ENCODE measurements at places on chromosomes 3 and 15. TPM values are rescaled to one million over a fixed set of nuclear protein-coding genes. Genes with fewer than 3 reads are reported as not detected.

LRRC49 gene
- 7.3 TPM for total RNA-seq

PLA1A gene
- 13.1 TPM for total RNA-seq

BCHE gene
- total RNA-seq: 5.8 TPM

CHMP2B gene
- 41.4 TPM for total RNA-seq

DNA sequence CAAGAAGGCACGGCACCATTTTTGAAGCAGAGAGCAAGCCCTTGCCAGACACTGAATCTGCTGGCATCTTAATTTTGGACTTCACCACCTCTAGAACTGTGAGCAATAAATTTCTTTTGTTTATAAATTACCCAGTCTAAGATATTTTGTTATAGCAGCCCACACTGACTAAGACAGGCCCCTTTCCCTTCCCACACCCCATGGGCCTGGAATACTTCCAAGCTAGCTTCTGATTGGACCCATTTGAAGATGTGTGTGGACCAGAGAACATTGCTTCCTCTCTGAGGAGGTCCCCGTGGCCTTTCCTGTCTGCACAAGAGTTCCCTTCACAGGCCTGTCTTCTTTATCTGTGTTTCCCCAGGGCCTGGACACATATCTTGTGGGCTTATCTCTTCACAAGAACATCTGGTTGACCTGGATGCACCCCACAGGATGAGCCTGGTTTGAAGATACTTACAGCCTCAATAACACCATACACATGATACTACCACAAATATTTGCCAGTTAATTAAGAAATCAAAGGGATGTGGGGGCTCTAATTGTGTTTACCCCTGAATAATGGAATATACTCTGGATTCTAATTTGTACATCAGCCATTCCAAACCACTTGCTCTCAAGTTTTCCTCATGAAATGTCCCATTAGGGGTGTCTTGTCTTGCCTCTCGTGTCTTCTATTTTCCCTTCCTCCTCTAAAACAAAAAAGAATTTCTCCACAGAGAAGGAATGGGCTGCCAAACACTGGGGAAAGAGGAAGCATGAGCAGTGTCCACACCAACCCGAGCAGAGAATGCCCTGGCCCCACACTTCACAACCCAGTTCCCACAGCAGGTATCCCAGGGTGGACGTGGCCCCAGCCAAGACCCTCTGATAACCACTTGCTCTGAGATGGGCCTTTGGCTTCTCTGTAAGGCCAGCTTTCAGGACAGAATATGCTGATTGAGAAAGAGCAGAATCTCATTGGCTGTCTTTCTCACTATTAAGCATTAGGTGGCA, 42.5 kb downstream of the GLB1 start:
- peak overlapping the region; percentile 74 for H3K27ac ChIP-seq
- peaks cover 69% of the 10 kb centered on the region for H3K36me3 ChIP-seq
- no peak overlapping the region for H3K4me3 ChIP-seq

- no peaks in the 10 kb centered on the region for H3K27me3 ChIP-seq
- no peak overlapping the region for H3K27ac ChIP-seq
- no peaks in the 10 kb centered on the region for H3K36me3 ChIP-seq
- H3K4me1 ChIP-seq: no peaks in the 10 kb centered on the region
These were observed 23.8 kb upstream of the CDAN1 start for GRCh38 chr15:42760759-42761158.

DNA sequence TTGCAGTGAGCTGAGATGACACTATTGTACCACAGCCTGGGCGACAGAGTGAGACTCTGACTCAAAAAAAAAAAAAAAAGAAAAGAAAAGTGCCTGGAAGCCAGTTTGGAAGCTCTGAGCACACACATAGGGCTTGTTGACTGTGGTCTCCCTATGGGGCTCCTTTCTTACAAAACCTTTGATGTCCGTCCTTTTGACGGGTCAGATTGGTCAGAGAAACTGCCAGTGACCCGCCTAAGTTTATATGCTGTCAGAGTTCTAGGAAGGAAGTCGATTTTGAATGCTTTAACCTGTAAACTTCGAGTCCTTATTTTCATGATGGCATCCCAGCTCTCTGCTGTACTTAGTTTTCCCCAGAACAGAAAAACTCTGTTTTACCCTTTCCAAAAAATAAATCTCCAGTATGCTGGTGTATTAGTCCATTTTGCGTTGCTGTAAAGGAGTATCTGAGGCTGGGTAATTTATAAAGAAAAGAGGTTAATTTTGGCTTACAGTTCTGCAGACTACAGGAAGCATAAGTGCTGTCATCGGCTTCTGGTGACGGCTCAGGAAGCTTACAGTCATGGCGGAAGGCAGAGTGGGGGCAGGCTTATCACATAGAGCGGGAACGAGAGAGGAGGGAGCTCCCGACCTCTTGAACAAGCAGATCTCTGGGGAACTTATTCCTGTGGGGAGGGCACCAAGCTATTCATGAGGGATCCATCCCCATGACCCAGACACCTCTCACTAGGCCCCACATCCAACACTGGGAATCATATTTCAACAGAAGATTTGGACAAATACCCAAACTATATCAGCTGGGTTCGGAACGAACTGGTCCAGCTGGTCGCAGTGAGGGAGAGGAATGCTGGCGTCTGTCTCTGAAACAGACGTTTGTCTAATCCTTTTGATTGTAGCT, 72.3 kb downstream of the LMLN start:
- DNase-seq: no peak
- no peak overlapping the region for H3K4me3 ChIP-seq
- H3K36me3 ChIP-seq: no peaks in the 10 kb centered on the region

DNA sequence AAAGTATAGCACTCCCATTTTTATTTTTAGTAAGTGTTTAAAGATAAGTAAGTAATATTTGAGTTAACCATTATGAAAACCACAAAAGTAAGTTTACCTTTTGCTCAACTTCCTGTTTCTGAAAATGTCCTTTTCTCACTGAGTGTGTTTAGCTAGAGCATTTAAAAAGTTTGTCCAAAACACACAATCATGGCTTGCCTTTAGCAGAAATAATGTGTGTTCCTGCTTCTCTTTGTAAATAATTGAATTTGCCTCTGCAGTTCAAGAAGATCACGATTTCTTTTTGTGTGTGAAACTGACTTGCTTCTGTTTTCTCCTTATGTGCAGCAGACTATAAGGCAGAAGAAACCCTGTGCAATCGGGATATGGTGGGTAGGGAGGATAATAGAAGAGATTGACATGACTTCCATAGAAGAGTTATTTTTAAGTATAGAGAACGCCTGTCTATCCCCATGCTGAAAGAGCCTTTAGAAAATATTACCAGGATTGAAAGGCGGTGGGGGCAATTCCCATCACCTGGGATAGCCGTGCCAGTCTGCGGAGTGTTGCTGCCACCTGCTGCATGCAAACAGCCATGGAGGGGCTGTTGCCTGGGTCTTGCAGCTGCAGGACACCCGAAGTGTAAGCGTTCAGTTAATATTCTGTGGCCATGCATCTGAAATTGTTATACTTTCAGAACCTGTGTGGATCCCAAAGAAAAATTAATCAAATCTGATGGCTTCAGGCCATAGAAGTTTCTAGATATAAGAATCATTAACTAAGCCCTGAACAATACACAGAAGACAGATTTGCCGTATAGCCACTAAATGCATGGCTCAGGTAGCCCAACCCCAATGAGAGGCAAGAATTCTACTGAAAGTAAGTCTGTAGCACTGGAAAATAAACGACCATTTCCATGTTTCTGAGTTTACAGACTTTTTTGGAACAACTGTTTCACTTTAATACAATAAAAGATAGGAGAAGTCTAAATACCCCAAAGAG, 2.4 kb upstream of the CD96 start:
- no peaks in the 10 kb centered on the region for H3K36me3 ChIP-seq
- no peaks in the 10 kb centered on the region for H3K27me3 ChIP-seq
- H3K4me3 ChIP-seq: no peak overlapping the region
- H3K4me1 ChIP-seq: peaks cover 15% of the 10 kb centered on the region
- no peak overlapping the region for H3K27ac ChIP-seq
- peak; percentile 69 for DNase-seq

DNA sequence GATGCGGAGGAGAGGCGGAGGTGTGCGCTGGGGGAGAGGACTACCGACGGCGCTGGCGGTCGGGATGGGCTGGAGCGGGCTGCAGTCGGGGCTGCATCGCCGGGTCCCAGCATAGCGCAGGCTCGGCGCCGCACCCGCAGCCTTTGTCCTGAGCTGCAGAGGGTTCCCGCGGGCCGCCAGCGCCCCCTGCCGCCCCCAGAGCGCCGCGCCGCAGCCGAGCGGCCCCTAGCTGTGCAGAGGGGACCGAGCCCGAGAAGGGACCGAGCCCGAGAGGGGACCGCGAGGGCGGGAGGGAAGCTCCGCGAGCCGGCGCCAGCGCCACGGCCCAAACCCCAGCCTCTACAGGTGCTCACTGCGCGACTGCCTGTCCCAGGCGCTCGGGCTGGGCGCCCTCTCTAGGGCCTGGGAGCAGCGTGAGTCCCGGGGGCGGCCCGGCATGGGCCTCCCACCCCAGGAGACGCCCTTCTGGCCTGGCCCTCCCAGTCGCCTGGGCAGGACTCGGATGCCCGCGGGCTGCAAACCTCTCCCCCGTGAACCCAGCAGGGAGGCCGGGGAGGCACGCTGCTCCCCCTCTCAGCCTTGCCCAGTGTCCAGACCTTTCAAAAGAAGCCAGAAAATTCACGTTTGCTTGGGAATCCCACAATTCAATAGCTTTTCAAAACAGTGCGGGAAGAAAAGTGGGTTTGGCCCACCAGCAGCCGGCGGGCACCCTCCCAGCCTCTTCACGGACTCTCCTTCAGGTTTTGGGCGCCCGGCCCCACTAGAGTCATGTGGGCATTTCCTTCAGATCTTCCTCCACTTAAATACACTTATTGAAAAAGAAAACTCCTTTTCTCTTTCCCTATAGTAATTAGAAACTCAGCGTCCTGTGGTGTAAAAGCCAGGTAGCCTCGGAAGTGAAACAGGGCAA, 134.7 kb downstream of the TPRA1 start:
- H3K4me1 ChIP-seq: peaks cover 27% of the 10 kb centered on the region
- peak overlapping the region; percentile 54 for H3K27ac ChIP-seq
- H3K4me3 ChIP-seq: peak overlapping the region; percentile 51
